ENCODE measurements at places on chromosomes 1 and 21.
A peak's percentile ranks its signal among the peaks of the same experiment; 100 is the strongest.

DNA sequence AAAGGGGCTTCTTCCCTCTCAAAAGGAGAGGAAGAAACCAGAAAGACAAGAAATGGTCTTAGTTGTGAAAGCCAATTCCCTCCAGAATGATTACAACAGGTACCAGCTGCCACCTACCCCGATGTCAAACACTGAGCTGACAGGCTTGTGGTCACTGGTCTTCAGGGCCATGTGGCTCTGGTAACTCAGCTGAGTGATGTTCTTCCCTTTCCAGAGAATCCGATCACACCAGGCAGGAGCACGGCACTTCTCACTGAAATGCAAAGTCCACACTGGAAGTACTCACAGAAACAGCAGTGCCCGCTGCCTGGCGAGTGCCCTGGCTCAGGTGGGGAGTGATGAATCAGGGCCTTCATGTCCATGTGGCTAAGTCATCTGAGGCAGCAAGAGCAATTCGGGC is 18.7 kb upstream of the MTF1 start:
- DNase-seq = no peak

DNA sequence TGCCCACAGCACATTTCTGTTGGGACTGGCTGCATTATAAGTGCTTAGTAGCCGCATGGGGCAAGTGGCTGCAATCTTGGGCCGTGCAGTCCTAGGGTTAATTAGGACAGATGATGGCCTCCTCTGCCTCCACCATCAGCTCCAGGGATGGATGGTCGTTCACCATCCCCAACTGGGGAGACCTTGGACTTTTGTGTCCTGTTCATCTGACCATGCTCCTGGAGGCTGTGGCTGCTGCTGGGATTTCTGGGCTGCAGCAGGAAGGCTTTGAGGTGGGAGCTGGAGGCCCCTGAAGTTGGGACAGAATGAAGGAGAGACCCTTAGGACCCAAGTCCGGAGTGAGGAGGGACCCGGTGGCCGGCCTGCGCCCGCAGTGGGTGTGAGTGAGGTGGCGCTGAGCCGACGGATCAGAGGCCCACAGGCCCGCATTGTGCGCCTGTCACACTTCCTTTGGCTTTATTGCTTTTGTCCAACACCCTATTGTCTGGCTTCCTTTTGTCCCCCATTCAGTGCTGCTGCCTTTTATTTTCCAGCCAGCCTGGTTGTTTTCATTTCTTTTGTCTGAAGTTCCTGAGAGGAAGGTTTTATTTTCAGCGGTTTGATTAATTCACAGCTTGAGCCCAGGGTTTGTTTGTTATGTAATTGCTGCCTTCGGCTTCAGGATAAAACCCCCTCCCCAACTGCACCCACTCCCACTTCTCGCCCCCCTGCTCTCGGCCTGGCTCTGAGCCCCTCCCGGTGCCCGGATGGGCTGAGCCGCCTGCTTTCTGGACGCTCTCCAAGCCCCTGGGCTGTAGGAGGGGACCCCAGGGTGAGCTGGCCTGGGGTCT is 35.6 kb downstream of the SOX13 start:
- no peak for DNase-seq

DNA sequence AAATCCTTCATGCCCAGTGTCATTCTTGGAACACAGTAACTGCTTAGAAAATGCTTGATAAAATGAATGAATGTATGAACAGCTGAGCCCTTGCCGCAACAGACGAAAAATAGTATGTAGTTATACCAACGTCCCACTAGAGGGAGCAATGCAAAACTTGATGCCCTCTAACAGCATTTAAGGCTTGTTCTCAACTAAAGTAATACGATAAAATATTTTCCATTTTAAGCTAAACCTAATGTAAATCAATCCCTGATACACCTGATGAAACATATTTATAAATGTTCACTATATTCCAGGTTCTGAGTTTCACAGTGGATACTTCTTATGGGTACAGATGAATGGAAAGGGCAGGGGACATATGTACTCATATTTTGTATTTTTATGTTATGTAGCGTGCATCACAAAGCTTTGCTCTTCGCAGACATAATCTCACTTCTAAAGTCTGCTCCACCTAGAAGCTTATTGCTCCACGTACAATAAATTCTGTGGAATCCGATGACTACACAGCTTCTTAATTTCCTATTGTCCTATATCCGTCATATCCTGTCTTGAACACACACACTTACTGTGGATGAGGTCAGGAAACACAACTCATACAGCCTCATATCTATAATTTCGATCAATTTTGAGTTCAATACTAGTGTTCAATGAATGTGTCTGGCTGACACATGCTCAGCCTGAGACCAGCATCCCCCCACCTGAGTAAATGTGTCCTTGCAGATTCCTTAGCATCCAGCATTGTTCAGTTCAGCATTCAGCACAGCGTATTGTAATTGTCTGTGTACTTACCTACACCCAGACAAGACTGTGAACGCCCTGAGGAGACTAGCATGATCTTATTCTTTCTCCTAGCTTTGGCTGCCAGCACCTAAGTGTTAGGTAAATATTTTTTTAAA is 4.4 kb upstream of the UTP25 start:
- no peak for DNase-seq

- peak; percentile 46 for DNase-seq
These were observed 2.7 kb downstream of the SCYL3 start for GRCh38 chr1:169890761-169891538.

DNA sequence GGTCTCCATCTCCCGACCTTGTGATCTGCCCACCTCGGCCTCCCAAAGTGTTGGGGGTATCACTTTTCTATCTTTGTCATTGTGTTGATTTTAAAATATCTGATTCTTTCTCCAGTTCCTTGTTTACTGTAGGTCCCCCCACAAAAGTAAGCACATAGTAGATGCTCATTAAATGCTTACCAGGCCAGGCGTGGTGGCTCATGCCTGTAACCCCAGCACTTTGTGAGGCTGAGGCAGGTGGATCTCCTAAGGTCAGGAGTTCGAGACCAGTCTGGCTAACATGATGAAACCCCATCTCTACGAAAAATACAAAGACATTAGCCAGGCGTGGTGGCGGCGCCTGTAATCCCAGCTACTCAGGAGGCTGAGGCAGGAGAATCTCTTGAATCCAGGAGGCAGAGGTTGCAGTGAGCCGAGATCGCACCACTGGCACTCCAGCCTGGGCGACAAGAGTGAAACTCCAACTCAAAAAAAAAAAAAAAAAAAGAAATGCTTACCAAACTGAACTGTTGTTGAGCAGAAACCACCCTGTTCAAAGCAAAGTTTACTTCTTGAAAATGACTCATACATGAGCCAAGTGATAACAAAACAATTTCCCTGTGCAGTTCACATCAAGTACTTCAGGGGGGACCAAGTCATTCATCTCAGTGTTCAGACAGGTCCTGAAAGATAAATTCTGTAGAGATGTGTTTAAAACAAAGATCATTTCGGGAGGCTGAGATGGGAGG is 24.3 kb upstream of the NID1 start:
- no peak for DNase-seq

GRCh38 chr1:107640207-107640606 is 324.8 kb downstream of the VAV3 start:
- no peak for DNase-seq

- DNase-seq = no peak
These were observed 258.0 kb upstream of the FMN2 start for GRCh38 chr1:239833723-239834122.

GRCh38 chr1:33661811-33662454 is 189.5 kb downstream of the ZSCAN20 start:
- DNase-seq = no peak

DNA sequence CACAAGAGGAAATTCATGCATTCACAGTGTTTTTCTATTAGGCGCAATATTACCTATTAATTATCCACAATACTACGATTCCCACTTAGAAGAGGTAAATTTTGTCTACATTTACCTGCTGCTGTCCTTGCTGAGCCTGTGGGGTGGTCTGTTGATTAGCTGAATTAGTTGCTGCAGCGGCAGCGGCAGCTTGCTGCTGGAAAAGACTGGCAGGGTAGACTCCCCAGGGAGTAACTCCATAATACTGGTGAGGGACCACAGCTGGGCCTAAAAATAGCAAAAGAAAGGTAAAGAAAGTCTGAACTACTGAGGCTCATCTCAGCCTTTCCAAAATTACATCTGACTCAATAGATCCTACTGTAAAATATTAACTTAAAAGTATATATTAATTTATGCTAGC is 66.0 kb upstream of the SDC3 start:
- no peak for DNase-seq

DNA sequence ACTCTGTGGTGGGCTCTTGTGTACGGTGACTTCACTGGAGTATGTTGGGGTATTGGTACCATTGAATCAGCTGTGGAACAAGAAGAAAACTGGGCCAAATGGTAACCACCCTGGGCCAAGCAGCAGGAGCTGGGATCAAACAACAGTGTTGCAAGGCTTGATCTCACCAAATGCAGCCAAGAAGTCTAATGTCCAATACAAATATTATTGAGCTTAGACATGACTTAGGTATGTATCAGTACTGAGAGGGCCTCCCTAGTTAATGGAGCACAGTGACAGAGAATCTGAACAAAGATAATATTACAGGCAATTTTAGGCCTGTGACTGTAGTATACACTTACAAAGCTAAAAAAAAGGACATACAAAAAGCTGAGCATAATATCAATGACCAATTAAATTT is 604.8 kb downstream of the PLA2G4A start:
- no peak for DNase-seq

GRCh38 chr1:54109129-54110090 is 43.4 kb downstream of the CDCP2 start:
- DNase-seq = no peak

GRCh38 chr1:2158272-2158671 is 36.3 kb downstream of the FAAP20 start:
- no peak for DNase-seq

GRCh38 chr1:25195835-25196234 is 36.5 kb downstream of the SYF2 start:
- no peak for DNase-seq

DNA sequence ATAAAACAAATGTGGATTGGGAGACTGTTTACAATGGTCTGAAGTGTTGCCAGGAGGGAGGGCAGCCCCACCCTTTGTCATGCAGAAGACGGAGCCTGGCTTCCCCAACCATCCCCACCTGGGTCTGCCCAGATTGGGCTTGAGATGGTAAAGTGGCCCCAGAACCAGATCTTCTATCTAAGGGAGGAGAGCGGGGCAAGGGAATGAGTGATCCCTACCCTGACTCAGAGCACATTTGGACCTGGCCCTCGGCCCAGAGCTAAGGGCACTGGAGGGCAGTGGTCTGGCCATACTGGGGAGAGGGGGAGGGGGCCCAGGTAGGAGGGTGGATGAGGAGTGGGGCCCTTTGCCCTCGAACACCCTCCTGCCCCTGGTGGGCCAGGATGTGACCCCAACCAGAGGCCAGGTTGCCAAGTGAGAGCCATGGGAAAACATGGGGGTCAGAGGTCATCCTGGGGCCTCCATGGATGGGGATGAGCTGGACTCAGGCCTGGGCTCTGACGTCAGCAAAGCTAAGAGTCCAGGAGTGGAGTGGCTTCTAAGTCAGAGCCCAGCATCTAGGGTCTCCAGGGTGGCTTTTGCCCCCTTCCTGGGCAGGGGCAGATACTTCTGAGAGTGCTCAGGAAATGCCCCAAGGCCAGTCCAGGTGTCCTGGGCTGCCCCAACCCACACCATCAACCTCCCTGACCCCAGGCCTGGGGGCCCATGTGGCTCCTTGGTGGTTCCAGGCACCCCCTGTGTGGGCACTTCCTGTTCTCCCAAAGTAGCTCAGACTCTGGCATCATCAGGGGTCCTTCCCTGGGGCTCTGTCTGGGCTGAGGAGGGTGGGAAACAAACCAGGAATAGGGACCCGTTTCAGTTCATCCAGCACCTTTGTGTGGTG is 1.6 kb upstream of the LEFTY1 start:
- DNase-seq = no peak

DNA sequence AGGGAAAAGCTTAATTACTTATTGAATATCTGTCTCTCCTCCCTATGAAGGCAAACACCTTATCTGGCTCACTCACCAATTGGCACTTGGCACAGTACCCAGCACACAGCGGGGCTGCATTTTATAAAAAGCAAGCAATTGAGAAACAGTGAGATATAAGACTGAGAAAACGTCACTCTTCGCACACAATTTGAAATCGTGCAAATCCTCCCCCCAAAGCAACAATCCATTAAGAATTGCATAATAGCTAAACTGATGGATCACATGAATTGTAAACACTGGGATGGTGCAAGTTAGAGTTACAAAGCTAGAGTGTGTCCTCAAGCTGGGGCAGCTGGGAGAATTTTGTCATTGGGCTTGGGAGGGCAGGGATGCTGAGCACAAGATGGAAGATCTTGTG is 27.1 kb downstream of the PRDX6 start:
- no peak for DNase-seq
